ENCODE measurements at places on chromosomes 5 and 9. TPM values are rescaled to one million over a fixed set of nuclear protein-coding genes. Genes with fewer than 3 reads are reported as not detected.

GRCh38 chr9:128215491-128216409 lies 12.6 kb downstream of the DNM1 start:
- no peaks in the 10 kb centered on the region for H3K36me3 ChIP-seq
- H3K27ac ChIP-seq = no peak overlapping the region
- DNase-seq = no peak
- H3K4me3 ChIP-seq = no peak overlapping the region
- H3K27me3 ChIP-seq = peaks cover 8% of the 10 kb centered on the region

GRCh38 chr9:68983522-68984424 lies 30.1 kb downstream of the PRKACG start:
- no peak overlapping the region for H3K27ac ChIP-seq
- H3K27me3 ChIP-seq = no peaks in the 10 kb centered on the region
- no peak overlapping the region for H3K4me3 ChIP-seq
- DNase-seq = no peak
- H3K4me1 ChIP-seq = peaks cover 11% of the 10 kb centered on the region

DNA sequence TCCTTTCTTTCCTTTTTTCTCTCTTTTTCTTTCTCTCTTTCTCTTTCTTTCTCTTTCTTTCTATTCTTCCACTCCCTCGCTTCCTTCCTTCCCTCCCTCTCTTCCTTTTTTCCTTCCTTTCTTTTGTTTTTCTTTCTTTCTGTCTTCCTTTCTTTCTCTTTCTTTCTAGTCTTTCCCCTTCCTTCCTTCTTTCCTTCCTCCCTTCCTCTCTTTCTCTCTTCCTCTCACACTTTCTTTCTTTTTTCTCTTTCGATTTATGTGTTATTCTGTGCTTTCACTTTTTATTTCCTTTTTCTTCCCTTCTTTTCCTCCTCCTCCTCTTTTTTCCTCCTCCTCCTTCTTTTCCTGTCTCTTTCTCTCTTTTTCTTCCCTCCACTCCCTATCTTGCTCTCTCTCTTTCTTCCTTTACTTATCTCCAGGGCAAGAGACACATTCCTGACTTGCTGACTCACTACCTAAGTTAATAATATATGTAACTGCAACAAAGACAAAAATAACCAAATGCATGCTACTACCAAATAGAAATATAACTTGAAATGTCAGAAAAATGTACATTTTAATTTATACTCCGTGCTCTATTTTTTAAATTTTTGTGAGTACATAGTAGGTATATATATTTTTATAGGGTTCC lies 445.5 kb downstream of the GABRG2 start:
- no peaks in the 10 kb centered on the region for H3K4me1 ChIP-seq
- H3K27ac ChIP-seq = no peak overlapping the region
- H3K27me3 ChIP-seq = no peaks in the 10 kb centered on the region
- no peak for DNase-seq
- no peaks in the 10 kb centered on the region for H3K36me3 ChIP-seq
- no peak overlapping the region for H3K4me3 ChIP-seq

GRCh38 chr5:159888860-159889259 lies 27.4 kb upstream of the ADRA1B start:
- no peak overlapping the region for H3K4me3 ChIP-seq
- H3K27ac ChIP-seq = no peak overlapping the region
- no peaks in the 10 kb centered on the region for H3K4me1 ChIP-seq
- H3K36me3 ChIP-seq = no peaks in the 10 kb centered on the region
- H3K27me3 ChIP-seq = peaks cover 3% of the 10 kb centered on the region

GRCh38 chr5:149073213-149073612 lies 10.4 kb upstream of the SH3TC2 start:
- H3K4me3 ChIP-seq = no peak overlapping the region
- peaks cover 13% of the 10 kb centered on the region for H3K27me3 ChIP-seq
- DNase-seq = no peak
- H3K36me3 ChIP-seq = no peaks in the 10 kb centered on the region
- H3K27ac ChIP-seq = no peak overlapping the region

DNA sequence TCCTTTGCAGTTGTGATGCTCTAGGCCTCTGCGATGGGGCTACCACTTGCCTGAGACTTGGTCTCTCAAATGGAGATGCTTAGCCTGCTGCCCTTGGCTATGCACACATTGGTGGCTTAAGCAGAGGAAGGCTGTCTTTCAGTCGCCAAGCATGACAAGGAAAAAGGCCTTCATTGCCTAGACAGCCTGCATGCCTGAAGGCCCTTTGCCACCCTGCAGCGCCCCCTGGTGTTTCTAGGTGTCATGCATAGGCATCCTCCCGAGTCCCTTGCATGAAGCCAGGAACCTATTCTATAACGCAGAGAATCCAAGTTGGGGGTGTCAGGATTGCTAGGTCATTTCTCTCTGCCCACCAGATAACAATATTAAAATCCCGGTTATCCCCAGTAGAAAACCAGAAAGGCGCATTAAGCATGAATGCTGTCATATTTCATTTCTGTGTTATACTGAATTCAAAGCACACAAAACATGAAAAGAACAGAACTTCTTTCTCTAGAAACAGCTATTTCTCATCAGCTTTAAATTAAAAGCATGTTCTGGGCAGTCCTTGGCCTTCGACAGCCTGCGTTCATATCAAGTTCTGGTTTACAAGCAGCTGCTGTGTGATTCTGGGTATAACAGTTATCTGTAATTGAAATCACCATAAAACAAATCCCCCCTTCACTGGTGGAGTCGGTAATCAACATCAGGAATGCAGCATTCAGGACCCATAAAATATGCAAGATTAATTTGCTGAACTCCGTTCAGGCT lies 59.7 kb upstream of the TRPC7 start:
- peak; percentile 34 for DNase-seq
- H3K36me3 ChIP-seq = no peaks in the 10 kb centered on the region
- H3K4me1 ChIP-seq = no peaks in the 10 kb centered on the region
- no peak overlapping the region for H3K4me3 ChIP-seq
- H3K27ac ChIP-seq = no peak overlapping the region

DNA sequence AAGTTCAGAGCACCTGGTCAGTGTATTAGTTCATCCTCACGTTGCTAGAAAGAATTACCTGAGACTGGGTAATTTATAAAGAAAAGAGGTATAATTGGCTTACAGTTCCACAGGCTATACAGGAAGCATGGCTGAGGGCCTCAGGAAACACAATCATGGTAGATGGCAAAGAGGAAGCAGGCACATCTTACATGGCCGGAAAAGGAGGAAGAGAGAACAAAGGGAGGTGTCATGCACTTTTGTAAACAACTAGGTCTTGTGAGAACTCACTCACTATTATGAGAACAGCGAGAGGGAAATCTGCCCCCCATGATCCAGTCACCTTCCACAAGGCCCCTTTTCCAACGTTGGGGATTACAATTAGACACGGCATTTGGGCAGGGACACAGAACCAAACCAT lies 28.8 kb upstream of the CAVIN4 start:
- no peak overlapping the region for H3K4me3 ChIP-seq
- H3K27me3 ChIP-seq = no peaks in the 10 kb centered on the region
- H3K36me3 ChIP-seq = peaks cover 10% of the 10 kb centered on the region
- no peak for DNase-seq
- no peaks in the 10 kb centered on the region for H3K4me1 ChIP-seq

- peaks cover 85% of the 10 kb centered on the region for H3K4me1 ChIP-seq
- no peaks in the 10 kb centered on the region for H3K27me3 ChIP-seq
- H3K4me3 ChIP-seq = peak overlapping the region; percentile 71
- H3K36me3 ChIP-seq = peaks cover 69% of the 10 kb centered on the region
- DNase-seq = peak; percentile 55
- peak overlapping the region; percentile 81 for H3K27ac ChIP-seq
Observed at GRCh38 chr9:89491694-89492093, 6.2 kb downstream of the SEMA4D start.

HRH2 gene
- total RNA-seq = 40.2 TPM

CDX1 gene
- not detected for total RNA-seq

KIAA0825 gene
- total RNA-seq = 1.0 TPM

MYORG gene
- total RNA-seq = 3.6 TPM
